ENCODE measurements at places on chromosomes 6 and 20.
A peak's percentile ranks its signal among the peaks of the same experiment; 100 is the strongest.

GRCh38 chr6:136103763-136104311 lies 146.3 kb downstream of the MTFR2 start:
- no peak for DNase-seq

- DNase-seq: no peak
Observed at GRCh38 chr6:34964564-34964963, 75.5 kb downstream of the ANKS1A start.

GRCh38 chr6:106287215-106287614 lies 38.3 kb downstream of the ATG5 start:
- no peak for DNase-seq

- DNase-seq: no peak
Observed at GRCh38 chr6:137520520-137520919, 26.3 kb upstream of the OLIG3 start.

DNA sequence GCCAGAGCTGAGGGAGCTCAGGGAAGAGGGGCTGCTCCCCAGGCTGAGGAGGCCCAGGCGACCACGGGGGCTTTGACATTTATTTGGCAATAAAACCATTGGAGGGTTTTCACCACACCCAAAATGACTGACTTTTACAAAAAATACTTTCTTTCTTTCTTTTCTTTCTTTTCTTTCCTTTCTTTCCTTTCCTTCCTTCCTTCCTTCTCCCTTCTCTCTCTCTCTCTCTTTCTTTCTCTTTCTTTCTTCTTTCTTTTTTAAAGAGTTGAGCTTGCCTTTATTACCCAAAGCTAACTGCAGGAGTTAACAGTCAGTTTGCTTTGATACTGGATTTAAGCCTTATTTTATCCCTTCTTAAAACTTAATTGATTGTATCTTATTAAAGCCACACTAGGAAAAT lies 17.2 kb downstream of the SNX9 start:
- no peak for DNase-seq

DNA sequence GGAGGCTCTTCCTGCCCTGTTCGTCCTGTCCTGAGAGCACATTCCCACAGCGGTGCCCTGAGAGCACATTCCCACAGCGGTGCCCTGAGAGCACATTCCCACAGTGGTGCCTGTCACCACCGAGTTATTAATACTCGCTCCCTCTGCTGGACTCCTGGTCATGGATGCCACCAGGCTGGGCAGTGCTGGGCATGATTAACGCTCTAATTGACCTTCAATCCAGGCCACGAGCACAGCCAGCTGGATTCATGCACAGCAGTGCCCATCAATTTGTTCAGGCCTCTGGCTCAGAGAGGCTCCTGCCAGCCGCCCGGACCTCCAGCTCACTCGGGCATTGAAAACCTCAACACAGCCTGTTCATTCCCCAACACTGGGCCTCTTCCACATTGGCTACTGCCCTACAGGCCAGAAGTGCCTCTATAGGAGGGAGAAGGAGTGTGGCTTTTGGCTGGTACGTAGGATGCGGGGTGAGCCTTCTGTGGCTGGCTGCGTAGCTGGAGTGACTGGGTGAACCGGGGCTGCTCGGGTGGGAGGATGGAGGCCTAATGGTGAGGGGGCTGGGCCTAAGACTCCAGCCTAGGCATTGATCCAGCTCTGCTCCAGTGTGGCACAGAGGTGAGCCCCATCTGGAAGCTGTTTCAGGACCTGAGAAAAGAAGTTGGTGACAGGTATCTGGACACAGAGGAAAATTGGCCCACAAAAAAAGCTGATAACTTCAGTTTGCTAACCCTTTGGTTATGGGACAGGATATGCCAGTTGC lies 9.3 kb downstream of the IP6K3 start:
- no peak for DNase-seq

- DNase-seq: no peak
Observed at GRCh38 chr6:30311101-30311500, 15.6 kb upstream of the TRIM39 start.

GRCh38 chr20:58073945-58074856 lies 154.3 kb downstream of the ANKRD60 start:
- DNase-seq: peak; percentile 64

- DNase-seq: peak; percentile 6
Observed at GRCh38 chr6:22917344-22917743, 348.0 kb downstream of the HDGFL1 start.

DNA sequence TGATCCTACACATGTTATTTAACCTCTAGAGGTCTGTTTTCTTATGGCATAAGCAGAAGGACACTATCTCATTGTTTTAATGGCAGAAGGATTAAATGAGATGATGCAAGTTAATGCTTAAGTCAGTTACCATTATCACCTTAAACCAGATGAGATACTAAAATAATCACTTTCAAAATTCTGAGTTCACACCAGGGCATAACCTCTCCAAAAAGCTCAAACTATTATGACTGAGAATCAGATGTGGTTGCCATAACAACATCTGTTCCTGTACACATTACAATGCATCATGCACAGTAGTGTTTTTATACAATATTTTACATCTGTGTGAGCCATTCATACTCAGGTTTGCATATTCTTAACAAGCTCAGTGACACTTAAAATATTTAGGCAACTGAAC lies 10.2 kb downstream of the ADNP start:
- peak; percentile 24 for DNase-seq

GRCh38 chr20:3909952-3910366 lies 20.8 kb downstream of the PANK2 start:
- DNase-seq: no peak

- DNase-seq: peak; percentile 43
Observed at GRCh38 chr6:126170978-126171382, 168.9 kb upstream of the CENPW start.

DNA sequence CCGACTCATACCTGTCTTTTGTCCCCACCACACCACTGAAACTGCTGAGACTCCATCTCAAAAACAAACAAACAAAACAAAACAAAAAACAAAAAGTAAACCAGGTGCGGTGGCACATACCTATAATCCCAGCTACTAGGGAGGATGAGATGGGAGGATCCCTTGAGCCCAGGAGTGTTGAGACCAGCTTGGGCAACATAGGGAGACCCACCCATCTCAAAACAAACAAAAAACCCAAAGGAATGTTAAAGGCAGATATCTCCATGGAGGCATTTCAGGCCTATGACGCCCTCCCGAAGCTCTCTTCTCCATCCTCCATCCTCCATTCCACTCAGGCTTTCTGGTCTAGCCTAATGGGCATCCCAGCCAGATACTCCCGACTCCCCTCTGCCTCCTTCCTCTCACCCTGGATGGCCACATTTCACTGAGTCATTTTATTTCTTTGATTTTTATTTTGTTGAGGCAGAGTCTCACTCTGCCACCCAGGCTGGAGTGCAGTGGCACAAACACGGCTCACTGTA lies 3.2 kb upstream of the SLC4A11 start:
- DNase-seq: no peak

- DNase-seq: no peak
Observed at GRCh38 chr20:36624068-36624943, 18.7 kb downstream of the RAB5IF start.

DNA sequence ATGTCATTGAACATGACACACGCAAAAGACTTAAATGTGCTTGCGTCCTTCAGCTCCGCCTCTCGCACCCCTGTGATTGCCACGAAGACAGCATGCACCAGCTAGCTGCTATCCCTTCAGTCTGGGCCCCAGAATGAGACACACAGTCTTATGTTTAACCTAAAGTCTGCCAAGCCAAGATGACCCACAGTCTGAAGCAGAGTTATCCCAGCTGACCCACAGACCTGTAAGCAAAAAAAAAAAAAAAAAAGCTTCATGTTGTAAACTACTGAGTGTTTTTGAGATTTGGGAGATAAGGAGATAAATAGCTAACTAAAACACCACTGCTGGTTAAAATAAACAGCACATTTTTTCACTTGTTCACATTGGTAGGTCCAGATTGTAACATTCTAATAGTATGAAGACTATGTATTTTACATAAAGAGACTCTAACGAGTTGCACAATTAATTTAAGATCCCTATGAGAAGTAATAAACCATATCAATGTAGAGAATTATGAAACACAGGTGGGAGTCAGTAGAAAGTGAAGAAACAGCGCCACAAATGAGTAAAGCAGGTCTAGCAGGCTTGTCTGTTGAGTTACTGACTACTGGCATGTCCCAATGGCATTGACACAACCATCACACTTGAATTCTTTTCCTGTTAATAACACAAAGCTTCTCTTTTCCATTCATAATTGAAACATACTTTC lies 47.4 kb upstream of the CCDC28A start:
- DNase-seq: no peak

- DNase-seq: no peak
Observed at GRCh38 chr6:12186528-12186927, 103.6 kb upstream of the EDN1 start.

DNA sequence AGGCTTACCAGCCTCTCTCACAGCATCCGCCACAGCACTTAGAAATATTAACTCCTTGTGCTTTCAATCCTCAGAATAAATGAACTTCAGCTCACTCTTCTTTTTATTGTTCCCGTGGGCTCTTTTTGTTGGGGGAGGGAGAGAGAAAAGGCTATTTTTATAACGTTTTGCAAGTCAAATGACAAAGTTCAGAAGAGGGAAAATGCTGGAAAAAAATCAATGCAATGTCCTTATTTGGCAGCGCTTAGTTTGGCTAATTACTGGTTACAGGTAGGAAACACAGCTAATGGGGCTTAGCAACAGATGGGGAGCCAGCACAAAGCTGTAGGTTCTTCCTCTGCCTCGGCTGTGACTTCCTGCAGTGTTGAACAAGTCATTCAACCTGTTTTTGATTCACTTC lies 1067.0 kb upstream of the MAP3K7 start:
- no peak for DNase-seq

DNA sequence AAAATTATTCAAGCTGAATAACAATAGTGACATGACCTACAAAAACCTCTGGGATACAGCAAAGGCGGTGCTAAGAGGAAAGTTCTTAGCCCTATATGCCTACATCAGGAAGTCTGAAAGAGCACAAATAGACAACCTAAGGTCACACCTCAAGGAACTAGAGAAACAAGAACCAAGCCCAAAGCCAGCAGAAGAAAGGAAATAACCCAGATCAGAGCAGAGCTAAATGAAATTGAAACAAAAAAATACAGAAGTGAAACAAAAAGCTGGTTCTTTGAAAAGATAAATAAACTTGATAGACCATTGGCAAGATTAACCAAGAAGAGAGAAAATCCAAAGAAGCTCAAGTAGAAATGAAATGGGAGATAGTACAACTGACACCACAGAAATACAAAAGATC lies 47.6 kb upstream of the NOTCH4 start:
- no peak for DNase-seq

GRCh38 chr6:166027761-166028160 lies 139.9 kb downstream of the TBXT start:
- peak; percentile 42 for DNase-seq

GRCh38 chr20:64115171-64115911 lies 8.0 kb upstream of the NPBWR2 start:
- no peak for DNase-seq

- DNase-seq: peak; percentile 61
Observed at GRCh38 chr6:144955859-144956258, 670.7 kb downstream of the UTRN start.

GRCh38 chr6:165002358-165002757 lies 307.0 kb downstream of the C6orf118 start:
- DNase-seq: no peak

DNA sequence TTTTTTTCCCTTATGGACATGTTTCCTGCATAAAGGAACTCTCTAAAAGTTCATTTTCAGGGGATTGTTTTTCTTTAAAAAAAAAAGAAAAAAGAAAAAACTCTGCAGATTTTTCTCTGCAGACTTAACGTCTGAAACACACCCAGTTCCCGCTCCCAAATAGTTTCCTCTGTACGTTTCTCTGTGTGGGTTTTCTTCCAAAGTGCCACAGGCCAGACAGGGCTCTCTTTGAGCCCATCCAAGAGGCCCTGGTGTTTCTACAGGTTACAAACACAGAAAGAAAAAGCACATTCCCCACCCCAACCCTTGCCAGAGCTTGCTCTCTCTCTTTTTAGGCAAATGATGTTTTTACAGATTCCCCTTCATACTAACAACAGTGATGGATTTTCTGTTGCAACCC lies 258.6 kb downstream of the FNDC1 start:
- no peak for DNase-seq

- DNase-seq: no peak
Observed at GRCh38 chr20:29689411-29690225, 1567.8 kb upstream of the DEFB115 start.

DNA sequence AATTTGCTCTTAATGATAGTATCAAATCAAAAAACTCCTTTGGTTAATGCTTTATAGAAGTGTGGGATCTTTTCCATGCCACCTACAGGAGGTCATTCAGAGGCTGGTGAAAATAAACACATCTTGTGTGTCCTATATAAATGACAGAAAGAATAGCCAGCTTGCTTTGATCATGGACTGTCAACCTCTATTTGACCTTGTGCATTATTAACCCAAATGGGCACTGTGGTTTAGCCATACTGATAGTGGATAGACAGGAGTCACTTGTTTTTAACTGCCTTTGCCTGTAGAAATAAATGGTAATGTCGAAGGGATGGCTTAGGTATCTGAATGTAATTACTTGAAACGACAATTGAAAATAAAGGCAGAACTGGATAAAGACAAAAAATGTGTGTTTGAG lies 123.8 kb downstream of the CDKAL1 start:
- DNase-seq: no peak

- DNase-seq: peak; percentile 82
Observed at GRCh38 chr20:35306931-35307517, 14.8 kb upstream of the FAM83C start.

GRCh38 chr6:34145161-34146020 lies 496 bp downstream of the GRM4 start:
- DNase-seq: peak; percentile 42

DNA sequence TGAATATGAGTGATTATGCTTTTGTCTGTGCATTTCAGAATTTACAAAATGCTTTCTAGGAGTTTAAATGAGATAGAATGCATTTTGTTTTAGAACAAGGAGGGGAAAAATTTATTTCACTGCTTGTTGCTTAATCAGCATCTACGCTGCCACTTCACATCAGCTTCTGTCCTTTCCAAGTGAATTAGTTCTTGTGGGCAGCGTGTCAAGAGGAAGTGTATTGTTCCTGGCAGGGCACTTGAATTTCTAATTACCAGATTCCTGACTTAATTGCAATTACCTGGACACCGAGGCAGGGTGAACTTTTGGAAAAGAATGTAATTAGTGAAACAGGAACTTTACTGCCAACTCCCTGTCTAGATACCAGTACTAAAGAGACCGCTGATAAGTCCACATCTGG lies 263.5 kb downstream of the TMEM242 start:
- no peak for DNase-seq

GRCh38 chr6:122800906-122801305 lies 11.8 kb downstream of the SMPDL3A start:
- peak; percentile 57 for DNase-seq

- DNase-seq: no peak
Observed at GRCh38 chr6:133257545-133258105, 16.5 kb downstream of the EYA4 start.

GRCh38 chr6:11876934-11877433 lies 98.4 kb upstream of the ADTRP start:
- DNase-seq: no peak

Measured in kidney tubule cell (primary cell).